ENCODE measurements at places on chromosomes 7 and 10. TPM values are rescaled to one million over a fixed set of nuclear protein-coding genes. Genes with fewer than 3 reads are reported as not detected.

C10orf67 gene
- 0.17 TPM for total RNA-seq

C10orf90 gene
- 1.5 TPM for total RNA-seq

GRCh38 chr10:121425623-121426022 lies 172.6 kb downstream of the FGFR2 start:
- no peak for DNase-seq
- peaks cover 5% of the 10 kb centered on the region for H3K36me3 ChIP-seq
- peaks cover 4% of the 10 kb centered on the region for H3K4me1 ChIP-seq
- no peak overlapping the region for H3K4me3 ChIP-seq

SLC18A3 gene
- total RNA-seq = 6.2 TPM

GRCh38 chr10:88036126-88036525 lies 172.7 kb downstream of the PTEN start:
- no peaks in the 10 kb centered on the region for H3K36me3 ChIP-seq
- H3K27ac ChIP-seq = no peak overlapping the region
- H3K4me3 ChIP-seq = no peak overlapping the region
- no peak for DNase-seq
- no peaks in the 10 kb centered on the region for H3K27me3 ChIP-seq

GRCh38 chr10:34710391-34710751 lies 104.7 kb downstream of the PARD3 start:
- DNase-seq = no peak
- H3K27me3 ChIP-seq = no peaks in the 10 kb centered on the region
- H3K36me3 ChIP-seq = peaks cover under 1% of the 10 kb centered on the region
- no peak overlapping the region for H3K4me3 ChIP-seq

GRCh38 chr10:124142006-124142739 lies 48.8 kb upstream of the CHST15 start:
- H3K4me3 ChIP-seq = no peak overlapping the region
- H3K27me3 ChIP-seq = peaks cover 4% of the 10 kb centered on the region
- H3K4me1 ChIP-seq = peaks cover 7% of the 10 kb centered on the region
- no peak for DNase-seq
- no peaks in the 10 kb centered on the region for H3K36me3 ChIP-seq

DNA sequence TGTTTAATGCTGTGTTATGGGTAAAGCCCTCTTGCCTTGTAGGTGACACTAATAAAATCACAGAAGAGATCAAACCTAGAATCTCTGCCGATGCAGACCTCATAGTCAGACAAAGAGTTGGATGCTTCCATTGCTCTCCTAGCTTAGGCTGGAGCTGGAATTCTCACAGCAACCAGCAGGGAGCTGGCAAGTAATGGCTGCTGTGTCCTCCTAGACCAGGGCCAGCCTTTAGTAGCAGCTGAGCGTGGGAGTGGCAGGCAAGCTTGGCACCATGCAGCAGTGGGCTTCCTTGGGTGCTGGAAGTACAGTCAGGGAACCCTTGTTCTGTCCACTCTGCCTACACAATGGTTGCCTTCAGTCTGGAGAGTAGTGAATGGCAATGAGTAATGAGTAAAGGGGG lies 598.3 kb upstream of the GALNT17 start:
- H3K4me3 ChIP-seq = no peak overlapping the region
- H3K4me1 ChIP-seq = peaks cover 16% of the 10 kb centered on the region
- no peaks in the 10 kb centered on the region for H3K27me3 ChIP-seq
- peaks cover 8% of the 10 kb centered on the region for H3K36me3 ChIP-seq
- H3K27ac ChIP-seq = no peak overlapping the region

DNA sequence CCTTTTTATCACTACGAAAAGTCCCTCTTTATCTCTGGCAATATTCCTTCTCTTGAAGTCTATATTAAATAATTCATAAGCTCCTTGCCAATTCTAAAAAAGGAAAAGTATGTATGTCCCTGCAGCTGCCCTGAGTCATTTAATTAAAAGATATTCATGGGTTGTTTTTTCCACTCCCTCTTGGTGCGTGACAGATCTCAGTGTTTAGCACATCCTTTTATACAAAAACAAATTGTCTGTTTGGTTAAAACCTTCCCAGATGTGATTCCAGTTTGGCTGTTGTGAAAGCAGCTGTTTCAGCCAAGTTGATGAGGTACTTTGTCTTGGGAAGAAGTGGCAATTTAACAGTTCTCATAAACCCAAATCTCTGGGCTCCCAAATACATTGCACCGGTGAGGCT lies 33.8 kb upstream of the PRLHR start:
- peaks cover 64% of the 10 kb centered on the region for H3K27me3 ChIP-seq
- H3K4me3 ChIP-seq = no peak overlapping the region
- DNase-seq = no peak
- no peaks in the 10 kb centered on the region for H3K36me3 ChIP-seq

GRCh38 chr10:72044417-72045041 lies 43.8 kb downstream of the SPOCK2 start:
- no peaks in the 10 kb centered on the region for H3K36me3 ChIP-seq
- H3K4me1 ChIP-seq = peaks cover 29% of the 10 kb centered on the region
- peak overlapping the region; percentile 81 for H3K27ac ChIP-seq
- H3K4me3 ChIP-seq = no peak overlapping the region

DNA sequence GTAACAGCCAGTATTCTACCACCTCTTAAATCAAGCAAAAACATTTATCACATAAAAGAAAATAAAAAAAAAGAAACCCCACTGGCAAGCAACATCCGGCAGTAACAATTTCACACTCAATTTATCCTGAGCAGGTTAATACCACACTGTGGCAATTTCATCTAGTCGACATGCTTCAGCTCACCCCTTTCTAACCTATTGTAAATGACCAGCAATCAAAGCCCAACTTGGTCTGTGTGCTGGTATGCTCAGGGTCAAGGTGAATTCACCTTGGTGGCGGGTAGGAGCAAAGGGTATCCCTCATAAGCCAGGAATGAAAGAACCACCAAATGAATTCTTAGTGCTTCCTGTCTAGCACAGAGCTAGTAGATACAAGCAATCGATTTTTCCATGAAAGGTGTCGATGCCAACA lies 109.1 kb upstream of the AFAP1L2 start:
- no peak for DNase-seq
- no peaks in the 10 kb centered on the region for H3K27me3 ChIP-seq
- H3K4me1 ChIP-seq = peaks cover 41% of the 10 kb centered on the region
- H3K27ac ChIP-seq = no peak overlapping the region
- peak overlapping the region; percentile 37 for H3K4me3 ChIP-seq

DNA sequence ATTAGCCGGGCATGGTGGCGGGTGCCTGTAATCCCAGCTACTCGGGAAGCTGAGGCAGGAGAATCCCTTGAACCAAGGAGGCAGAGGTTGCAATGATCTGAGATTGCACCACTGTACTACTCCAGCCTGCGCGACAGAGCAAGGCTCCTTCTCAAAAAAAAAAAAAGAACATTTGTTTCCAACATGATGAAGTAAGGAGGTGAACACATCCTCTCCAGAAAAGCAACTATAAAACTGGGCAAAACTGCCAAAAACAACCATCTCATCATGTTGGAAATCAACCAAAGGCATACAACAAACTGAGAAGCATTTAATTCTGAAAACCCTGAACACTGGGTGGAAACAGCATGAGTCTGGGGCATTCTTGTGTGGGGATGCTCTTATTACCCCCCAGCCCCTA lies 14.3 kb downstream of the PRTFDC1 start:
- H3K27ac ChIP-seq = no peak overlapping the region
- H3K36me3 ChIP-seq = peaks cover 24% of the 10 kb centered on the region
- no peaks in the 10 kb centered on the region for H3K27me3 ChIP-seq
- no peak overlapping the region for H3K4me3 ChIP-seq
- H3K4me1 ChIP-seq = no peaks in the 10 kb centered on the region

- DNase-seq = no peak
- H3K27ac ChIP-seq = no peak overlapping the region
- no peaks in the 10 kb centered on the region for H3K27me3 ChIP-seq
- no peaks in the 10 kb centered on the region for H3K4me1 ChIP-seq
These were observed 66.3 kb downstream of the SND1 start for GRCh38 chr7:127718340-127718679.

DNA sequence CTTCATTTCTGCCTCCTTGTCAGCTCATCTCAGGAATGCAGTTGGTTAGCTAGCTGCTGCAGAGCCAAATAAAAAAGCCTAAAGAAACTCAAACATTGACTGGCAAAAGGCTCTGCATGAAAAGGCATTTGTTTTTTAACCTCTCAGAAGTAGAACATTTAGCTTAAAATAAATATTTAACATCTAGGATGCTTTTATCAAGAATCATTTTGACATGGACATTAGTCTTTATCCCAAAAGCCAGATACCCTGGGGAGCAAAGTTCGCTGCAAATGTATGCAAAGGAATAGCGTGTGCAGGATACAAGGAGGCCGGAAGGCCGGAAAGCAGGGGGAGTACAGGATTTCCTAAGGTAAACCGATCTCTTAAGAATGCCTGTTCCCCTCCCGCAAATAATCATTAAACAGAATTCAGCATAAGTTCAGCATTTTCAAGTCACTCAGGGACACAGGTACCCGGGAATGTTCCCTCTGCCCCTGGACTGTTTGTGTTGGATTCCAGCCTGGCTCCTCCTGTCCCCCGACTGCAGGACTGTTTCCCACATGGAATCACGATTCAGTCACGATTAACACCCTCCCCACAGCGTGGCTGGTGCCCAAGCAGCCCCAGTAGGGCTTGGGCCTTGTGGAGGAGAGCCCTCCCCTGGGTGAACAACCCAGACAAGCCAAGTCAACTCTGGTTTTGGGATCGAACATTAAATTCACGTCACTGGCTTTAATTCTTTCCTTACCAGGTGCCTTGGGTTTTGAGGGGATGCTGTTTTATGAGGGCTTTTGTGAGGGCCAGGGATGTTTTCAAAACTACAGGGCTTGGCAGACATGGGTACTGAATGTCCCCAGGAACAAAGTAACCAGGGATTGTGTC lies 97.8 kb downstream of the HIPK2 start:
- H3K27ac ChIP-seq = peak overlapping the region; percentile 80
- H3K4me3 ChIP-seq = peak overlapping the region; percentile 45
- DNase-seq = no peak
- no peaks in the 10 kb centered on the region for H3K27me3 ChIP-seq
- H3K4me1 ChIP-seq = peaks cover 65% of the 10 kb centered on the region

FANK1 gene
- 11.8 TPM for total RNA-seq

NPY gene
- 1.5 TPM for total RNA-seq

HMX3 gene
- total RNA-seq = not detected

DNA sequence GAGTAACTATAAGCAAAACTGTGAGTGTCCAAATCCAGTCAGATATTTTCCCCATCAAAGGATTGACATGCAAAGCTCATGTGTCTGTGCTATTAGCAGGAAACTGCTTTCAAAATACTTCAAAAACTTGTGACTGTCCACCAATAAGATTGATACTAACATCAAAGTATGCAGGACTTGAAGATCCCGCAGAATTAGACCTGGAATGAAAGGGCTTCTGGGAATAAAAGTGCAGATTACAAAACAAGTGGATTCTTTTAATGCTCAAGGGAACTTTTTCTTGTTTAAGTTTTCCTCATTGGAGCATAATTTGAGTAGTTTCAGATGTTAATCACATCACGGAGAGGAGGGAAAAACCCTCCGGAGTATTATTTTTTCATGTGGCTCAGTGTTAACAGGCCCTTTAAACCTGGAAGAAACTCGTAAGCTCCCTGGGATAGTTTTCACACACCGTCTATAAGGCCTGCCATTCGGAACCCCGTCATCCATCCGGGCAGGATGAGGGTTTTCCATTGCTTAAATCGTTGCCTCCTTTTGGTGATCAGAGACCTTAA lies 33.9 kb upstream of the MKX start:
- H3K27me3 ChIP-seq = peaks cover 8% of the 10 kb centered on the region
- DNase-seq = no peak

- no peak overlapping the region for H3K27ac ChIP-seq
- peaks cover 5% of the 10 kb centered on the region for H3K4me1 ChIP-seq
- DNase-seq = no peak
- no peak overlapping the region for H3K4me3 ChIP-seq
- peaks cover 3% of the 10 kb centered on the region for H3K36me3 ChIP-seq
- no peaks in the 10 kb centered on the region for H3K27me3 ChIP-seq
These were observed 102.2 kb downstream of the RBM20 start for GRCh38 chr10:110746254-110746826.

GRCh38 chr10:52777414-52777813 lies 4.8 kb upstream of the MBL2 start:
- H3K36me3 ChIP-seq = no peaks in the 10 kb centered on the region
- no peak for DNase-seq
- H3K27ac ChIP-seq = no peak overlapping the region
- peaks cover 3% of the 10 kb centered on the region for H3K27me3 ChIP-seq
- H3K4me1 ChIP-seq = peaks cover 4% of the 10 kb centered on the region

EVX1 gene
- total RNA-seq = 0.71 TPM

DNA sequence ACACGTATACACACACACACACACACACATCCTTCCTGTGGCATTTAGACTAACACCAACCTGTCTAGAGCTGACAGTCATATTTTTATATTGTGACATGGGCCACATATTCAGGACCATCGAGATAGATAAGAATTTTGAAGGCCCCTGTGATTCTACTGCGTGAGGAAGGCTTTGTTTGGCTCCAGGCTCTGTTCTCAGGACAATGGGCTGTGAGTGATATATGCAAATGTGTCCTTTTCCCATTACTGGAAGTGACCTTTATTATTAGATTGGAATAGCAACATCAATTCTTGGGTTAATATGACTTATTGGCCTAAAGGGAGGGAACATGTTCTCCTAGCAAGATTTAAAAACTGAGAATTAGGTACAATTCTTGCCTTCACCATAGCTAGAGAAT lies 156.1 kb downstream of the SPAG6 start:
- H3K27ac ChIP-seq = no peak overlapping the region
- H3K4me3 ChIP-seq = no peak overlapping the region
- no peaks in the 10 kb centered on the region for H3K36me3 ChIP-seq
- H3K4me1 ChIP-seq = peaks cover 36% of the 10 kb centered on the region
- no peak for DNase-seq

DNA sequence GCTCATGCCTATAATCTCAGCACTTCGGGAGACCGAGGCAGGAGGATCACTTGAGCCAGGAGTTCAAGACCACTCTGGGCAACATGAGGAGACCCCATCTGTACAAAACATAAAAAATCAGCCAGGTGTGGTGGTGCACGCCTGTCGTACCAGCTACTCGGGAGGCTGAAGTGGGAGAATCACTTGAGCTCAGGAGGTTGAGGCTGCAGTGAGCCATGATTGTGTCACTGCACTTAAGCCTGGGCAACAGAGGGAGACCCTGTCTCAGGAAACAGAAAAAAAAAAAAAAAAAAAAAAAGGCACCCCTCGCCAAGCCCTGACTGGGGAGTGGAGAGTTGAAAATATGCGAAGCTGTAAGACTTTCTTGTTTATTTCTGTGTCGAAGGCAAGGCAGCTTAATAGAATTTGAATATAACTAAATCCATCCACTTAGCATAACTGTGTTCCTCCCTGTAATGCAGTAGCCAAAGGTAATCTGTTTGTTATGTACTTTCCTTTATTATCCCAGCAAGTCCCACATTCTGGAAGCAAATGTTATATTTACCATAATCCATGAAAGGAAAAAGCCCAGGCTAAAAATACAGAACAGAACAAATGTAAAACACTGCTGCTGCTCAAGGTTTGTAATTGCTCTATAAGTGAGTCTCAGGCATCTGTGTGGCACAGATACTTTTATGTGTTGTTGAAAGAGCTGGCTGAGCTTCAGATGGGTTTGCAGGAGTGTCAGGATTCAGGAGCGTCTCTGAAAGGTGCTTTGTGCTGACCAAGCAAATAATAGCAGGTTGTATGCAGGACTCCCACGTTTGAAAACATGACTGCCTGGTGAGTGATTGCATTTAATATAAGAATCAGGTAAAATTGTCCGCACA lies 127.2 kb downstream of the CELF2 start:
- peaks cover 6% of the 10 kb centered on the region for H3K36me3 ChIP-seq
- H3K27ac ChIP-seq = no peak overlapping the region

- peaks cover 30% of the 10 kb centered on the region for H3K4me1 ChIP-seq
- no peak overlapping the region for H3K4me3 ChIP-seq
- no peaks in the 10 kb centered on the region for H3K27me3 ChIP-seq
- no peak overlapping the region for H3K27ac ChIP-seq
These were observed 2.8 kb downstream of the CLCN1 start for GRCh38 chr7:143318661-143319060.

All from type B pancreatic cell (in vitro differentiated cells).